ENCODE measurements at places on chromosomes 3 and 15. TPM values are rescaled to one million over a fixed set of nuclear protein-coding genes. Genes with fewer than 3 reads are reported as not detected.
A peak's percentile ranks its signal among the peaks of the same experiment; 100 is the strongest.

- no peak for ATAC-seq
These were observed 326.8 kb downstream of the TUSC7 start for GRCh38 chr3:117036259-117036799.

- peak; percentile 29 for ATAC-seq
These were observed 50.8 kb downstream of the RFTN1 start for GRCh38 chr3:16462679-16463078.

GRCh38 chr15:77030928-77031375 is 36.0 kb downstream of the PSTPIP1 start:
- ATAC-seq: no peak

GRCh38 chr3:189167027-189167766 is 4.6 kb upstream of the TPRG1 start:
- no peak for ATAC-seq

GRCh38 chr3:174820885-174821284 is 38.2 kb upstream of the NAALADL2 start:
- no peak for ATAC-seq

DNA sequence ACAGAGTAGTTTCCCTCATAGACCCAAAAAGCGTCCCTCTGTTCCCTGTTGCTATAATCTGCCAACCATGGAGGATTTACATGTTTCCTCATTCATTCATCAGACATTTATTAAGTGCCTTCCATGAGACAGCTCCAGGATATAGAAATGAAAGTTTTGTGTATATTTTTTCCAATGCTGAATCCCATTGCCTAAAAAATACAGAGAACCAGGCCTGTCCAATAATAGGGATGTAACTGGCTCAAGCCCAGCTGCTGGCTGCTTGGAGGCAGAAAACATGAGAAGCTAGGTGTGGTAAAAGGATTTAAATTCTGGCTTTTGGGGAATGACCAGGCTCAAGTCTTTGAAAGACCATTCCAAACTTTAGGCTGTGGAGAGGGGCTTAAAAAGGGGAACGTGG is 41.5 kb downstream of the RARB start:
- no peak for ATAC-seq

DNA sequence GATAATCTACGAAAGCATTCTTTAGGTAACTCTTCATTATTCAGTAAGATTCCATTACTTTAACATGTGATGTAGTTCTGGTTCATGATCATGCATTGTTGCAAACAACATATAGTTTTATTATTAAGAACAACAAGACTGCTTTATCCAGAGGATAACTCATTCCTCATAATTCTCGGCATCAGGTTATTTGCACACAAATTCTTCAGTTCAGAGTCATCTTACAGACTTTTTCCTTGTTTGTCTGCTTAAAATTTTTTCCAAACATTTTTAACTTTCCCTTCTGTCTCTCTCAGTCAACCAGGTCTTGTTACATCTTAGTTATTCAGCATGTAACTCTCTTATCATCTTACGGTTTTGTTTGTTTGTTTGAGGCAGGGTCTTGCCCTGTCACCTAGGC is 60.1 kb downstream of the VGLL3 start:
- ATAC-seq: no peak

- no peak for ATAC-seq
These were observed 226.6 kb upstream of the AZI2 start for GRCh38 chr3:28575100-28575745.

DNA sequence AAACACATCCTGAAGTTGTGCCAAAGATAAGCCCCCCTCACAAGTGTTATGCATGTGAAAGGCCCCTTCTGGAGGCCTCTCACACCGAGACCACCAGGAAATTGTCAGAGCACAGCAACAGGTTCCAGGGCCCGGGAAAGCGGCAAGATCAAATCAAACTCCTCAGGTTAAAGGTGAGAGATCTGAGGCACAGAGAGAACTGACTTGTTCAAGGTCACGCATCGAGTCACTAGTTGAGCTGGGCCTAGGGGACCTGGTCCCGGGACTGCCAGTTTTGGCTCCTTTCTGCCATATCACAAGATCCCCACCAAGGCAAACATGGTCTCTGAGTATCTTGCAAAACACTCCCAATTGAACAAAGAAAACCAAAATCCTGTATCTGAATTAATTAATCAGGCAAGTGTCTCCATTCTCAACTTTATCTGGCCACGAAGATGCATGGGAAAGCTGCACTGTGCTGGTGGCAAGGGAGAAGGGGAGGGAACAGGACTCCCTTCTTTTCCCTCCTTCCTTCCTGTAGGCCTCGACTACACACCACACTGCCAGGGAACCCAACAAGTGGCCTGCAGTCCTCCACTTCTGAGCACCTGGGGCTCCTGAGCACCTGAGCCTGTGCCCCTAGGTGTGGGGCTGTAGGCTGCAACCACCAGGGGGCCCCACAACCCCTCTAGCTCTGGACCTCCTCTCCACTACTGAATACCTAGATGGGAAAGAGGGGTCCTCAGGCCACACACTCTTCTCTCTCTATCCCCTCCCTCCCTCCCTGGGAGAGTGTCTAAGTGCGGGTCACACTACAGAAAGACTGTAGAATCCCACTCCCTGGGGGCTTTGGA is 37.3 kb downstream of the ANP32A start:
- ATAC-seq: peak; percentile 71

DNA sequence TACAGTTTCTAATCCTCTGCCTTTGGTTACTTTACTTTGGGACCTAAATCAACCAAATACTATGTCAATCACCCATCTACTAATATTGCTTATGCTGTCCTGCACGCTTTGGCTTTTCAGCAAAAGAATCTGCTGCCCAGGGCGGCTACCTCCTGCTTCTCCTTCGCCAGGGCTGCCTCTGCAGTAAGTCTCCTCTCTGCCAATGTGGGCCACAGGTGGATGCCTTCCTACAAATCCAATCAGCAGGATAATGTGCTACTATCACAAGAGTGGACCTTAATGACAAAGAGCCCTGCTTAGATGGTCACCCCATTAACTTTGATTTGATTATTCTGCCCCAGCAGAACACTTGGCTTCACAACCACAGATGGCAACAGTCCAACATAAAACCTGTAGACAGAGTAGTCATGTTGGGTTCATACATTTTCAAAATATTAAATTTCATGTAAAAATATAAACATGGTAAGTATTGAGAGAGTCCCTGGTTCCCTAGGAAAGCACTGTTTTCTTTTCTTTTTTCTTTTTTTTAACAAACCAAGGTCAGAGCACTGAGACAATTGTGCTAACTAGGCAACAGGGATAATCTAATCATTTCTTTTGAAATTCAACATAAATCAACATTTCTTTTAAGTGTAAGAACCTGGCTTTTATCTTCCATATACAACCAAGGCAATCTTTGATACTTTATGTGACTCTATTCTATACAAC is 298.3 kb downstream of the ZBTB20 start:
- no peak for ATAC-seq

Gene SLC9C1
- not detected for total RNA-seq

GRCh38 chr3:196867155-196867506 is 589 bp upstream of the SENP5 start:
- no peak for ATAC-seq

- ATAC-seq: no peak
These were observed 73.5 kb downstream of the TRAK1 start for GRCh38 chr3:42164656-42165055.

DNA sequence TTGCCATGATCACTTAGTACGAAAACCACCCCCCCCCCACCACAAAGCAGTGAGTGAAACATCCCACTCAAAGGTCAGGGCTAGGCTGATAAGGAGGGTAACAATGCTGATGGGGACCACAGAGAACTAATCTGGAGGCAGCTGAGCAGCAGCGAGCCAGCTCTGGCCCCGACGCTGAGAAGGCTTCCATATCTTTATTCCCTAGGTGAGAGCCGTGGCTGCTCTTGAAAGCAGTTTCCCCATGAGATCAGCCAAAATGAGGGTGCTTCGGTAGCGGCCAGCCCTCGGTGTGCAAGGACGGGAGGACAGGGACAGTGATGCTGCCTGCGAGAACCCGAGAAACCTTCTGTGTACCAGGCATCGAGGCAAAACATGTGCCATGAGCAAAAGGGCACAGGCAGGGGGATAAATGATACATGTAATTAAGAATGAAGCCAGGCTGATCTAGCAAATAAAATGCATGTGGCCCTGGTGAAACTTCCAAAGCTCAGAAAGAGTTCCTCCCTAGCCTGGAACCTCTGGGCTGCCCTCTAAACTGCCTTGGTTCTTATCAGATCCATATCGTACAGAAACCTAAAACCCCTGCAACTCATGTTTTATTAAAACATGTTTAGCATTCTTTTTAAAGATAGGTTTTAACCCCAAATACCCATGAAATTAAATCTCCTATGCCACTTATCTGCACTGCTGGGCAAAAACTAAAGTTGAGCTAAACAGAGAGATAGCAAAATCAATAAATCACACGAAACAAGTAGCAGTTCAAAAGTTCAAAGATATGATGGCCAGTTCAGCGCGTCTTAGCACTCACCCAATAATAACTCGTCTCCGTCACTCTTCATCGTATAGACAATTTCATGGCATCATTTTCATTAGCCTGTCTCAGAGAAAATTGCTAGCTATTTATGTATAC is 337.3 kb downstream of the FOXP1 start:
- no peak for ATAC-seq

- no peak for ATAC-seq
These were observed 89.4 kb downstream of the RFTN1 start for GRCh38 chr3:16423947-16424673.

DNA sequence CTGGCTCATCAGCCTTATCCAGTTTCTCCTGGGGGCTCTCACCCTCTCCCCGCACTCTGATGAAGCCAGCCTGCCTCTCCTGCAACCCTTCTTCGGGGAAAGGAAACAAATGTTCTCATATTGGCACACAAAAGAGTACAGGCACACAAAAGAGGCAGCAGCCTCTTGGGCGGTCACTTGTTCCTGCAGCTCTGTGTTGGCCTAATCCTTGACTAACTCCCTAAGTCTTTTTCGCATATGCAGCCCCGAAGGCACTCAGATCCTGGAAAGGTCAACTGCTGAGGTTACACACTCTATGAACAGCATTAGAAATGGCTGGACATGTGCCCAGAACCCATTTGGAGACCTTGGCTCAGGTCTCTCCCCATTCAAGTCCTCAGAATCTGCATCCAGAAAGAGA is 7.4 kb upstream of the CAMP start:
- no peak for ATAC-seq

Gene SLCO2A1
- total RNA-seq: not detected

DNA sequence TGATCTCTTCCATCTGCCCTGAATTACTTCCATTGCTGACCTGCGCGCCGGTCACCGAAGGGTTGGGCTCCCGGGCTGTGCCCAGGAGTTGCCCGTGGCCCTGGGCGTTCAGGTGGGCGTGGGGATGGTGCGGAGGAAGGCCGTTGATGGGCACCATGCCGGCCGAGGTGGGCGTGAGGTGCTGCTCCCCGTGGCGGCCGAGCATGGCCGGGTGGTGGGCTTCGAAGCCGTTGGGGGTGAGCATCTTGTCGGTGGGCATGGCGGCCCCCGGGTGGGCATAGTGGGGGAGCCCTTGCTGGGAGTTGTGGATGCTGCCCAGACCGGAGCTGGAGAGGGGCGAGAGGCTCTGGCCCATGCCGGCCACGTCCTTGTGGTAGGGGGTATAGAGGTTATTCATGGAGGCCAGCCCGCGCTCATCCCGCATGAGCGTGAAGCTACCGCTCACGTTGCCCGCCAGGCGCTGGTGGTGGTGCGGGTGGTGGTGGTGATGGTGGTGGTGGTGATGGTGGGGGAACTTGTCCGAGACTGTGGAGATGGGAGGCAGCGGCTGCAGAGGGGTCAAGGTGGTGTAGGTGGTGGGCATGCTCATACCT is 1.0 kb downstream of the ONECUT1 start:
- no peak for ATAC-seq

Gene RETNLB
- total RNA-seq: not detected

DNA sequence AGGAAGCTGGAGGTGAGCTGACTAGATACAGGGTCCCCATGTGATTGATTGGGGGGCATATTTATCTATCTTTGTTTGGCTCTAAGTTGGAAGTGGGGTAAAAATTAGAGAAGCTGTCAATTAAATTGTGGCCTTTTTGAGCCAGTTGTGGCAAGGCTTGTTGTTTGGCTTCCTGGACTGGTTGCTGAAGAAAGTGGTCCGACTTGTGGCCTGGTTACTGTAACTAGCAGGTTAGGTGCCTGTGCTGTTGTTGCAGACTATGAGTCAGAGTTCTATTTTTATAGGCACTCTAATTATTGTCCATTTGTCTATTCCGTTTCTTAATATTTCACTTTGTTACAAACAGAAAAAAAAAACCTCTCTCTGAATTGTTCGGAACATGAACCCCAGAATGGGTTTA is 129.1 kb upstream of the CNTN6 start:
- ATAC-seq: no peak

- ATAC-seq: peak; percentile 98
These were observed 75.6 kb downstream of the BFSP2 start for GRCh38 chr3:133475245-133476010.

GRCh38 chr15:78469031-78469430 is 31.0 kb downstream of the IREB2 start:
- no peak for ATAC-seq

DNA sequence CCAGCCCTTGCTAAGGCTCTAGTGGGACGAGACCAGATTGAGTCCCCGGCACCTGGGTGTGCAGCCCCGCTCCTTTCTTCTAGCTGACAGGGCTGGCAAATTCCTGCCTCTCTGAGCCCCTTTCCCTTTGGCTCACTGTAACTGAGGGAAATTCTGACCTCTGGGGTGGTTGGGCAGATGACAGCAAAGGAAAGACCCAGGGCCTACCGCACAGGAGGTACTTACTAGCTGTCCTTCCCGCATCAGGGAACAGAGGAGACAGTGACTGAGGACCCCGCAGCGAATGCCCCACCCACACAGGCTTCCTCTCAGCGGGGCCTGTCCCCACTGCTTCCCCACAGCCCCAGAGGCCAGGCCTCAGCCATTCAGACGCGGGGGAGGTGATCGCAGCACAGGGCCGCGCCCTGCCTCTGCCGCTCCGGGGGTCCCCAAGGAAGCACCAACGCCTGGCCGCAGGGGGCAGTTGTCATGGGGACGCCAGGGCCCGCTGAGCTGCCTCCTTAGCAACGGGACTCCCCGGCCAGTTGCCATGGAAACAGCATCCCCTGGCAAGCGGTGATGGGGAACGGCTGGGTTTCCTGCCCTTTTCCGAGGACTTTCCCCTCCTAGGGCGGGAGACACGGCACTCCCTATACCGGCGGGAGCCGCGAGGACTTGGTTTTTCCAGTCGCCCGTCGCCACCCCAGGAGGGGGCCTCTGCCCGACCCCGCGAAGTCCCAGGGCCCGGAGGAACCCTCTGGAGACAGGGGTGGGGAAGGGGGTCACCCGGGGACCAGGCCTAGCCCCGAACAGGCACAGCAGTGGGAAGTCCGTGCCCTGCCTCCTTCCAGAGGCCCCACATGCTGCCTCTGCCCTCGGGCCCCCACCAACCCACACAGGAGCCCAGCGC is 50.1 kb downstream of the HCN4 start:
- no peak for ATAC-seq

Gene CLSTN2
- not detected for total RNA-seq

Gene WDR93
- total RNA-seq: not detected

Gene SLC51B
- not detected for total RNA-seq

- peak; percentile 68 for ATAC-seq
These were observed 38.3 kb upstream of the IQCF6 start for GRCh38 chr3:51817375-51817774.

- ATAC-seq: peak; percentile 56
These were observed 206.9 kb downstream of the BBX start for GRCh38 chr3:107729686-107730085.

- ATAC-seq: no peak
These were observed 4.4 kb upstream of the ZNF589 start for GRCh38 chr3:48236531-48236930.
